ENCODE measurements at places on chromosomes 4 and X. TPM values are rescaled to one million over a fixed set of nuclear protein-coding genes. Genes with fewer than 3 reads are reported as not detected.

Gene GPRASP2
- 9.8 TPM for total RNA-seq

Gene LDOC1
- total RNA-seq, result 17.0 TPM

Gene CLTRN
- not detected for total RNA-seq

Gene LRIT3
- total RNA-seq, result not detected

Measured in bronchus fibroblast of lung (primary cell).